ENCODE measurements at places on chromosomes 6 and 20.

GRCh38 chr6:82690283-82690682 is 326.7 kb downstream of the TPBG start:
- DNase-seq, result no peak

- no peak for DNase-seq
Observed at GRCh38 chr6:153442096-153442495, 311.0 kb upstream of the RGS17 start.

DNA sequence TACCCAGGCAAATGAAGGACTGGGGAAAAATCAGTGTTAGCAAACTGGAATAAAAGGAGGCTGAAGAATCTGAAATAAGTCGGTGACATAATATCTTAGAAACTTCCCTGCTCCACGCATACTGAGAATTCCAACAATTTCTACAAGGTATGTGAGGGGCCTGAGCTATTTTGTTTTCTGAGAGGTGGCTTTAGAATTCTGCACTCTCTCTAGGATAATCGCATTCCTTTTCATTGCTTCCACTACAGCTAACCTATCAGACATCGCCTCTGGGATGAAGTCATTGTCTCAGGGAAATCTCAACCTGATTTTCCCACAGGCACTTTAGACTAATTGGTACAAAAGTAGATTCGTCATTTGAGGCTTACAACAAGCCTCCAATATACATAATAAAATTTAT is 740.8 kb downstream of the PHF3 start:
- no peak for DNase-seq

GRCh38 chr6:21593412-21593926 is at the start of gene SOX4:
Gene SOX4 (plus strand): TSS chr6:21593751. CDS start chr6:21594535, 784 bp downstream.
- peak; percentile 93 for DNase-seq

DNA sequence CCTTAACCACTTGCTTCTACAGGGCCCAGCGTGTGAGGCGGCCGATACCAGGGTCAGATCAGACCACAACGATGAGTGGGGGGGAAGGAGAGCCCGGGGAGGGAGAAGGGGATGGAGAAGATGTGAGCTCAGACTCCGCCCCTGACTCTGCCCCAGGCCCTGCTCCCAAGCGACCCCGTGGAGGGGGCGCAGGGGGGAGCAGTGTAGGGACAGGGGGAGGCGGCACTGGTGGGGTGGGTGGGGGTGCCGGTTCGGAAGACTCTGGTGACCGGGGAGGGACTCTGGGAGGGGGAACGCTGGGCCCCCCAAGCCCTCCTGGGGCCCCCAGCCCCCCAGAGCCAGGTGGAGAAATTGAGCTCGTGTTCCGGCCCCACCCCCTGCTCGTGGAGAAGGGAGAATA is 2.8 kb downstream of the RING1 start:
- no peak for DNase-seq

DNA sequence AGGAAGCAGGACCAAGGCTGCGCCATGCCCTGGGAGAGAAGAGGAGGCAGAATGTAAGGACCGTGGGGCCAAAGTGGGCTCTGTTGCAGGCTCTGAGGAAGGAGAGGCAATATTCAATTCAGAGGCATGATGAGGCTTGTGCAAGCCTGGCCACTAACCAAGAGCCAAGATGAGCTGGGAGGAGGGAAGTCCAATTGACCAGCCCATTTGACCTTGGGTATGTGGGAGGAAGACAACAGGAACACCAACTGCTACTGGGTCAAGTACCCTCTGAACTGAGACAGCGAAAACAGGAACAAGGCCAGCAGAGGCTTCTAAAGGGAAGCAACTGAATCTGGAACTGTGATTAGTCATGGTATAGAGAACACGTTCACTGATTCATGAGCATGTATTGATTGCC is 779.6 kb downstream of the MAFB start:
- no peak for DNase-seq

- DNase-seq, result no peak
Observed at GRCh38 chr20:10329387-10330005, 104.5 kb downstream of the MKKS start.

GRCh38 chr6:41763470-41763869 is 16.2 kb downstream of the FRS3 start:
- no peak for DNase-seq

GRCh38 chr20:50980071-50980681 is 21.6 kb downstream of the MOCS3 start:
- no peak for DNase-seq

- DNase-seq, result no peak
Observed at GRCh38 chr6:105774247-105774646, 311.9 kb upstream of the PRDM1 start.

GRCh38 chr20:56706867-56707360 is 77.8 kb downstream of the TFAP2C start:
- no peak for DNase-seq

GRCh38 chr6:85772641-85773040 is 130.0 kb upstream of the SYNCRIP start:
- no peak for DNase-seq

- no peak for DNase-seq
Observed at GRCh38 chr6:92945799-92946198, 473.6 kb downstream of the EPHA7 start.

- DNase-seq, result no peak
Observed at GRCh38 chr6:10310826-10311225, 104.0 kb downstream of the TFAP2A start.

DNA sequence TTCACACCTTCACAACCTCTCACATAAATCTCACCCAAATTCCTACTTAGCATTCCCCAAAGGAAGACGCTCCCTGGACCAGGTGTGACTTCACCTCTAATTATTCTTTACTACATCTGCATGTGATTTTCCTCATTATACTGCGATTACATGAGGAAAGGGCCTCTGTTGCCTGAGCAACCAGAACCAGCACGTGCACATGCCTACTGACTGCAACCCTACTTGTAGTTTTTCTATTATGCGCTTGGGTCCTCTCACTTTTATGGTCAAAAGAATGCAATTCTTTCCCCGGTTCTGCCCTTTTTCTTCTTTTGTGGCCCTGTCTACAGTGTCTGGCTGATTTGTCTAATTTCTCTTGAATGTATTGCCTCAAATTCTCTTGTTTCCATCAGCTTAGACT is 20.4 kb upstream of the ANKEF1 start:
- no peak for DNase-seq

DNA sequence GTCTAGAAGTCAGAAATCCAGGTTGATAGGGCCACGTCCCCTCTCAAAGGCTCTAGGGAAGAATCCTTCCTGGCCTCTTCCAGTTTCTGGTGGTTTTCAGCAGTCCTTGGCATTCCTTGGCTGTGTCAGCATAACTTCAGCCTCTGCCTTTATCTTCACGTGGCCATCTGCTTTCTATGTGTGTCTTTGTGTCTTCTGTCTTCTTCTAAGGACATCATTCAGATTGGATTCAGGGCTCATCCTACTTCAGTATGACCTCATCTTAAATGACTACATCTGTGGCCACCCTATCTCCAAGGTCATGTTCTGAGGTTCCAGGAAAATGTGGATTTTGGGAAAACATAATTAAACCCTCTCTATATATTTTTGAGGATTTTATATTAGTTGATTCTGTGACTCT is 23.0 kb downstream of the C6orf89 start:
- no peak for DNase-seq

GRCh38 chr6:167350731-167351655 is 26.1 kb downstream of the TTLL2 start:
- DNase-seq, result no peak

- no peak for DNase-seq
Observed at GRCh38 chr6:47701363-47701762, 3.0 kb downstream of the ADGRF4 start.

GRCh38 chr6:28462401-28462800 is 19.1 kb upstream of the ZSCAN23 start:
- DNase-seq, result no peak

DNA sequence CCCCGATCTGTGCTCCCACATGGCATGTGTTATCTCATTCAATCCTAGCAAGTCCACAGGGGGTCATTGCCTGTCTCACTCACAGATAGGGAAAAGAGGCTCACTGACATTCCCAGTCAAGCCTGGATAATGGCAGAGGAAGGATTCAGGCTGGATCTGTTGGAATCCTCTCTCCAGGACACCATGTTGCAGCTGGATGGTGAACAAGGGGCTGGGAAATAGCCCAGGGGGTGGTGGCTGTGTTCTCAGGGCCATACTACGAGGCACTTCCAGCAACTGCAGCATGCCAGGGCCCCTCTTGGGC is 5.0 kb upstream of the SPDEF start:
- no peak for DNase-seq

DNA sequence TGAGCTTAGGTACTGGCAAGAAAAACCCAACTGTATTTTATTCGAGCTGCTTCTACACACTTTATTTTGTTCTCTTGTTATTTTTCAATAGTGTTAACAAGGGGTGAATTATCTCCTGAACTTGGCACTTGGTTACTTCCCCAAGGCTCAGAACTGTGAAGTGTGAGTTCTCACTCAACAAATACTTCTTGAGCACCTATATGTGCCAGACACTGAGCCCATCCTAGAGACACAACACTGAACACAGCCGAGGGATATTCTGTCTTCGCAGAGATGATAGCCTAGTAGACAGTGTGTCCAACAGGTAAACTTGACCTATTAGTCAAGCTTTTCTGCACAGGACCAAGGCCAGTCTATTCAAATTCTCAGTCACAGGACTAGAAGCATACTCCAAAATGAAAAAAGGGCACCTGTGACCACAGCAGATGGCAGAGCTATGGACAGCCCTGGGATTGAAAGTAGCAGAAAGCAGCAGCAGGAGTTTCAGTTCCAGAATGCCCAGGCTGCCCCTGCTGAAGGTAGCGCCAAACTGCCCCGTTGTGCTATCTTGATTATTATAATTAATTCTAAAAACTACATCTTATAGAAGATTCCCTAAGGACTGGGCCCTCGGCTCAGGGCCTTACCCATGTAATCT is 77.8 kb upstream of the TAB2 start:
- no peak for DNase-seq

DNA sequence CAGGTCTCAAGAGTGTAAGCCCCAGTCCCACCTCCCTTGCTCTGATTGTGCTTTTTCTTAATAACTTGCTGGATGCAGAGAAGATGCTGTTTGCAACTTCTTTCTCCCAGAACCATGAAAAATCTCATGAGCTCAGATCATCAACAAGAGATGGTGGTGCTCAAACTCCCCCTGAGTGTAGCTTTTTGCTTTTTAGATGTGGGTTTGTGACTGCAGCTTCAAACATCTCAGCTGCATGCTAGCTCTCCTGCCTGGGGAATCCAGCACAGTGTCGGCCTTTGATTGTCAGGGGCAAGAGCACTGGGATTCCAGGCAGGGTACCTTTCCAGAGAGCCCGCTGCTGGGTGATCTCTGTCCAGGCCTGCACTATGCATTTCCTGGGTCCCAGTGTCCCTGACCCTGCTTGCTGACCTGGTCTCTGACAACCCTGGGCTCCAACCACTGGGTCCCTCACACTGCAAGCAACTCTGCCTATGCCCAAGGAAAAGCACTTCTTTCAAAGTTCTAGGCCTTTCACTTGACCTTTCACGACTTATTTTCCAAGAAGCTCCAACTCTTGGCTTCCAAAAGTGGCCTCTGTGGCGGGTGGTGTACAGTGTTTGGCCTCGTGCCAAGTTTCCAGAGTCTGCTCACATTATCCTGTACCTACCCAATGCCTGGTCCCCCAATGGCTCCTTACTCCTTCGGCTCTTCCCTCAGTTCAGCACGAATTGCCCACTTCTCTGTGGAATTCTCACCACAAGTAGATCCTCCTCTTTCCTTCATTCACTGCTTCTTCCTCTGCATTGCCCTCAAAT is 69.7 kb upstream of the LY86 start:
- no peak for DNase-seq

- DNase-seq, result no peak
Observed at GRCh38 chr6:131038597-131039344, 24.3 kb downstream of the EPB41L2 start.

GRCh38 chr6:166286839-166287271 is 21.3 kb downstream of the PRR18 start:
- no peak for DNase-seq

DNA sequence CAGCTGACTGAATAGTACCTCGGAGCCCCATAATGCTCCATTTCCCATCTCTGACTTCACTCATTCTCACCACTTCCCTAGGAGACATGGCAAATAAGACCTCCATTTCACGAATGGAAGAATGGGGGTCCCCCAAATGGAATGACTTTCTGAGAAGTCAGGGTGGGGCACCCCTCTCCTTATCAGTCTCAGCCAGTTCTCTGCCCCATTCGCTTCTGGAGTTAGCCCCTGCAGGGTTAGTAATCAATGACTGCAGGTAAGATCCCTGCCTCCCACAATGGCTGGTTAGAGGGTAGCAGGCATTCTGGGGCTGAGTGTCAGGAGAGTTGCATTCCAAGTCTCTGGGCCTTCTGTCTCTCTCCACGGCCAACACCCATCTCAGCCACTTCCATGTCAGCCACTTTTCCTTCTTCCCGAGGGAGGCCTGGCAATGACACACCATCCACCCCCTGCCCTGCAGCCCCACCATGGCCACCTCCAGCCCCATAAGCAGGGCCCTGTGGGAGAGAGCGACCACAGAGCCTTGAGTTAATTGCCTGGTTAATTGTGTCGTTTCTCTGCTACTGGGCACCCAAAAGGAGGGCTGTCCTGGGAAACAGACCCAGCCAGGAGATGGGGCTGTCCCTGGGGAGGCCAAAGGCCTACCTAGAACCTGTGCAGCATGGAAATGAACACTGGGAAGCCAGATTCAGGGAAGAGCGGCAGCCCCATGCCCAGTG is 13.4 kb downstream of the CCDC167 start:
- no peak for DNase-seq

- no peak for DNase-seq
Observed at GRCh38 chr6:161195386-161195785, 78.5 kb downstream of the AGPAT4 start.

- DNase-seq, result no peak
Observed at GRCh38 chr6:111172563-111172962, 85.3 kb downstream of the SLC16A10 start.

DNA sequence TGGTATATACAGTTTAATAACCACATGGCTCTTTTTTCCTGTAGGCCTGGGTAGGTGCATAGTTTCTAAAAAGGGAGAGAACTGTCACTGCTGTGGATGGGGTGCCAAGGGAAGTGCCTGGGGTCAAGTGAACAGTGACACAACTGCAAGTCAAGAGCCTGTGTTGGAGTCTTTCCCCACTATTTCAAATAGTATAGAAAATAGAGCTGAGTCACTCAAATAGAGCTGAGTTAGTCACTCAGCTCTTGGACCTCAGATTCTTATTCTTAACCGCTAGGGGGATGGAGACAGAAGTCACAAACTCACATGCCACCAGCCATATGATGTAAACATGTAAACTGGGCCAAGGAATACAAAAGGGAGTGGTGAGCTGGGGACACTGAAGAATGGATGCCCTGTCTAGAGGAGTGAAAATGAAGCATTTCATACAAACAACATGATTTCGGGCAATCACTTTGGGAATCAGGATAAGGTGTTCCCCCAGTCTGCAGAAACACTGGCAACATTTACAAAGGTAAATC is 2.1 kb downstream of the NQO2 start:
- peak; percentile 76 for DNase-seq

- DNase-seq, result no peak
Observed at GRCh38 chr6:98634569-98634968, 199.8 kb upstream of the POU3F2 start.

GRCh38 chr6:3392930-3393835 is 63.7 kb downstream of the SLC22A23 start:
- no peak for DNase-seq

- DNase-seq, result no peak
Observed at GRCh38 chr6:17269840-17270239, 11.3 kb upstream of the RBM24 start.

Measured in GF-D8 (cell line).